Stimulated activated CD8-positive, alpha-beta memory T cell treated with anti-CD3 and anti-CD28 coated beads, Interleukin-2, amount 100 ng/mL, for 48 hours (primary cell): ENCODE measurements at places on chromosomes 6 and 20.

GRCh38 chr20:58753267-58753921, 60.8 kb downstream of the NPEPL1 start:
- DNase-seq: no peak

DNA sequence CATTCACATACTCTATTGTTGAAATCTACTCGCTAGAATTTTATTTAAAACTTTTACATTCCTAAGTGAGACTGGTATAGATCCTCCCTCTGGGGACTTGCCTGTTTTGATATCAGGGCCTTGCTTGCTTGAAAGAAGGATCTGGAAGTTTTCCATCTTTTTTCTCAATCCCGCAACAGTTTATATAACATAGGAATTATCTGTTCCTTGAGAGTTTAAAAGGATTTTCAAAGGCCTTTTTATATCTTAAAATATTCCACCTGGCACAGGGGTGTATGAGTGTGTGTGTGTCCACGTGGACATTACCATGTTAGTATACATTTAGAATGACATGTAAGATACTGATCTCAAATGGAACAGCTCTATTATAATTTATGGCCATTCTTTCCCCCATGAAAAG, 96.3 kb downstream of the TRERF1 start:
- no peak for DNase-seq

DNA sequence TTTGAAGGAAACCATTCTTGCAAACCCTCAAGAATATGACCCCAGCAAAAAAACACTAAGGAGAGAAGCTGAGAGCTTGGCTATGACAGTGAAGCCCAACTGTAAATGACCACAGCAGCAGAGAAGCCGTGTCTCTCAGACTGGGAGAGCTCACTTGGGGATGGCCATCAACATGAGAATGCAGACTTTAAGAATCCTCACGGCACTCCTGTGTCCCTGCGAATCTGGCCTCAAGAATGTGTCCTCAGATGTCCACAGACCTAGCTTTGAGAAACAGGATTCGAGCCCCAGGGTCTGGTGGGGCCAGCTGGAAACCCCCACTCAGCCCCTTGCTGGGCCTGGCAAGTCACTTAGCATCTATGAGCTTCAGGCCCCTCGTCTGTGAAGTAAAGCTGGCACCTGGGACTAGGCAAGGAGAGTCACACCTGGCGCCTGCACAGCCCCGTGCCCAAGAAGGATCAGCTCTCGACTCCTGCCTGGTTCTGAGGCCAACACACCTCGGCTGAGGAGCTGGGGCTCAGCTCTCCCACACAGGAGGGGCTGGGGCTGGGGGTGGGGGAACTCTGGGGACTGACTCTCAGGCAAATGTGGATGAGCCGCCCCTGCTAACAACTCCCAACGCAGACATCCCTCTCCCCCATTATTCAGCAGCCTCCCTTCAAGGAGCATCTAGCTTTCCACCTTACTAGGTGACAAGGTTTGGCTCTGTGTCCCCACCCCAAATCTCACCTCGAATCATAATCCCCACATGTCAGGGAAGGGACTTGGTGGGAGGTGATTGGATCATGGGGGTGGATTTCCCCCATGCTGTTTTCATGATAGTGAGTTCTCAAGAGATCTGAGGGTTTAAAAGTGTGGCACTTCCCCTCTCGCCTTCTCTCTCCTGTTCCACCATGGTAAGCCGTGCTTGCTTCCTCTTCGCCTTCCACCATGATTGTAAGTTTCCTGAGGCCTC, 97.7 kb downstream of the GRM4 start:
- DNase-seq: no peak

GRCh38 chr6:12047792-12048432, 35.8 kb downstream of the HIVEP1 start:
- no peak for DNase-seq
